ENCODE measurements at places on chromosomes 7 and 10.

DNA sequence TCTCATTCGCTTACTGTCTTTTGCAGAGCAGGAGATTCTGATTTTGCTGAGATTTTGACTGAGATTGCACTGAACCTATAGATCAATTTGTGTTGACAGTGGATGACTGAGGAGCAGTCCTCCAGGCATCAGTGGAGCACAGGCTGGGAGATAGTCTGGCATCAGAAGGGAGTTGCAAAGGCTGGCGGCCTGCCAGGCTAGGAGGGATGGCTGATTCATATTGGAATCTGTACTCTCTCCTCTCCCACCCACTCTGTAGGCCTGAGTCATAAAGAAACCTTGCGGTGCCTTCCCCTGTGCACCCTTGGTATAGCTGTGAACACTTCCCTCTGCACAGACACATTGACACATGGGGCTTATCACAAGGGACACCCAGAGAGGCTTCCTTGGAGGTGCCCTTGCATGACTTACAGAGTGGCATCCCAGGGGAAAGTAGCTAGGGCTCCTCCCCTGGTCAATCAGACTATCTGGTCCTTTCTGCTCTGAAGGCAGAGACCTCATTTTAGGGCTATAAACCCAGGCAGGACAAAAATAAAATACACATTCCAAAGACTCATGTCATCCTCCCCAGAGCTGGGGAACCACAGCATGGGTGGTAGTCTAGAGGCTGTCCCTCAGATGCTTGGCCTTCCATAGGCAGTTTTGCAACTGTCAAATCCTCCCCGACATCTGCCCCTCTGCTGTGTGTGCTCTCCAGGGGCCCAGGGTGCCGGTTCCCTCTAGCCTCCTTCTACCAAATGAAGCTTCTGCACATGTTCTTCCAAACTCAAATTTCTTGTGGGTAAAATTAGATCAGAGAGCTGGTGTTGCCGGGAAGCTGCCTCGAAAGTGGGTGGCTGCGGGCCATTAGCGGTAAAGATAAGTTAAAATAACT lies 37.4 kb upstream of the EEPD1 start:
- DNase-seq, result peak; percentile 89

DNA sequence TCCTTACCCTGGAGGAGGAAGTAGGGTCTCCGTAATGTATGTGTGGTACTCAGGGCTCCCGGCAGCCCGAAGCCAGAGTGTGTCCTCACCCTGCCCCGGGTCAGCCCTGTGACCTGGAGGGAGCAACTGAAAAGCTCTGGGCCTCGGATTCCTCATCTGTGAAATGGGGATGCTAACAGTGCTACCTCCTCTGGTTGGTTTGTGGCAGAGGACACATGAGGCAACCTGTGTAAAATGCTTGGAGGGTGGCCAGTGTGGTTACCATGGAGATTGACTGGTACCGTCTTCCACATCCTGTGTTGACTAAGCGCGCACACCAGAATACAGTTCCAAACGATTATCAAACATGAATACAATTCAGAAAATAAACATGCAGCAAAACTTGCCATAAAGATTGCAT lies 163.8 kb upstream of the KLF6 start:
- DNase-seq, result no peak

DNA sequence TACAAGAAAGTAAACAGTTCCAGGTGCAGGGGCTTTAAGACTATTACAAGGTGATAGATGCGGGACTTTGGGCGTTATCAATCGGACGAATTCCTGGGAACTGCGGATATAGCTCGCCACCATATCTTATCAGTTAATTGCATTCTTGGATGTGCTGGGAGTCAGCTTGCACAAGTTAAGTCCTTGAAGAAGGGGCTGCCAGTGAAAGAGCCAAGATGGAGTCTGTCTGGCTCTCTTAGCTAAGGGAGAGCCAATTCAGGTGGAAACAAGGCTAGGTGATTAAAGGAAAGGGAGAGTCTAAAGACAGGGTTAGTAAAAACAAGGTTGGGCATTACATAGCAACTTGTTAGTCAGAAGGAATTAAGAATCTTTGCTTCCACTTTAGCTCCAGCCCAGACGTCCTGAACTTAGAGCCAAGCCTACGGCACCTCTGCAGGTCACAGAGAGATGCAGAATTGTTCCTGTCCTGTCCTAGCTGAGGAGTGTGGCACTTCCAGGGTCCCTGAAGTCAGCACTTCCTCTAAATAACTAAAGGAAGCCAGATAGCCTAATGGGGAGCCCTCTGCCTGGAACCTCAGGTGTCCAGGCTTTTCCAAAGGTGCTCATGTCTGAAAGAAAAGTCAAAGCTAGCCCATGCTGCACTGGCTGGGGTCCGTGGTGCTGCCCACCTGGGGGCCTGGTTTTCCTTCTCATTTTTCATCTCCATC lies 17.3 kb downstream of the ZC3HAV1 start:
- no peak for DNase-seq

DNA sequence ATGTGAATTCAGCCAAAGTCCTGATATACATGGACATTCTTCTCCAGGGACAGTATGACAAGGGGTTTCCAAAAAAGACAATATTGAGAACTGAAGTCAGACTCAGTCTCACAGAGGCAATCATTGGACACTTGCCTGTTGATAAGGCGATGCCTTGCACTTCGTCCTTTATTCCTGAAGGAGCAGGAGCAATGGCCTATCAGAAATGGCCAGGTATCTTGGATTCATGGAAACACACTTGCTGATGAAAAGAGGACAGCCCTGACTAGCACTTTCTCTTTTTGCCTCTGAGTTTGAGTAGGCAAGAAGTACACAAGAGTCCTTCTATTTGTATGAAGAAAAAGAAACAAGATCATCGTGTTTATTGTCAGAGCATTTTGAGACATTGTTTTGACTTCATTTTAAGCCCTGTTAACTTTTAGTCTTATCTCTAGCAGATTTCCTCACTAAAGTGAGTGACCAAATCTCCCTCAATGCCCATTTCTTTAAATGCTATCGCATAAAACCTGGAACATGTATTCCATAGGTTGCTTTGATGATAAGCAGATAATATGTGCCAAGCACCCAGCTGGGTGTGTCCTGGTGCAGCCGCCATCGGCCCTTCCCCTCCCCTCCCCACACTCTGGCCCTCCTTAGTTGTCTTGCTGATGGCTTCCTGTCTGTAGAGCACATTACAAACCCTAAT lies 26.6 kb downstream of the ST8SIA6 start:
- no peak for DNase-seq

DNA sequence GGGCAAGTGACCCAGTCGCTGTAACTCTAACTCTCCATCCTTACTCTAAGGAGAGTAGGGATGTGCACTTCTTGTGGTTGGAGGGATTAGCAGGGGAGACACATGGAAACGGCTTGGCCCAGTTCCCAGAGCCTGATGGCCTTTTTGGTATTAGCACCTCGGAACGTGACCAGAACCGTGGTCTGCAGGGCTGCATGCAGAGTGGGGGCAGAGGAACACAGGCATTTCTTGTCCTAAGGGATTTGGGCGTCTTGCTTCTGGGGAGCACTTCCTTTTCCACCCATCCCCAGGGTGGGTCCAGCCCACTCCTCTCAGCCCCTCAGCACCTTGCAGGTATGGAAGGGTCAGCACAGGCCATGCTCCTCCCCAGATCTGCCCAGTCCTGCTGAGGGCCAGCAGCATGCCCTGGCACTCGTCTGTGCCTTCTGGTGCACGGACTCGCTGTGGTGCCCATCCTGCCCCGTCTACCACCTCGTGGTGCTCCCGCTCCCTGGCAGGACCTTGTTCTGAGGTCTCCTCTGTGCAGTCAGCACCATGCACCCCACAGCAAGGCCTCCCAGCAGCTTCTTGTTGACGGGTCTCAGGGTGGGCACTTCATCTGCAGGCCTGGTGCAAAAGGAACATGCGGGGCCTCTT lies 109.6 kb downstream of the ACTR3B start:
- no peak for DNase-seq

- no peak for DNase-seq
Observed at GRCh38 chr7:20340839-20341238, 10.1 kb downstream of the ITGB8 start.

GRCh38 chr10:88680958-88681357 lies 16.7 kb downstream of the LIPF start:
- no peak for DNase-seq

Measured in GM04503 (cell line).